Ammon's horn (tissue), 1 donor: ENCODE measurements at places on chromosomes 2 and 18.

- DNase-seq: no peak
Measured at GRCh38 chr2:218033208-218033589, 30.4 kb upstream of the TNS1 start.

- no peak for DNase-seq
Measured at GRCh38 chr18:55289048-55289447, 298.9 kb downstream of the TCF4 start.

- no peak for DNase-seq
Measured at GRCh38 chr18:8800445-8800844, 95.1 kb downstream of the MTCL1 start.

- peak; percentile 90 for DNase-seq
Measured at GRCh38 chr2:234881413-234882241, 70.2 kb upstream of the SH3BP4 start.

- DNase-seq: no peak
Measured at GRCh38 chr18:2984703-2985261, 28.2 kb downstream of the LPIN2 start.

- peak; percentile 73 for DNase-seq
Measured at GRCh38 chr18:54127759-54128378, 96.6 kb downstream of the MBD2 start.

GRCh38 chr2:74865770-74866674, 32.1 kb downstream of the HK2 start:
- DNase-seq: no peak

DNA sequence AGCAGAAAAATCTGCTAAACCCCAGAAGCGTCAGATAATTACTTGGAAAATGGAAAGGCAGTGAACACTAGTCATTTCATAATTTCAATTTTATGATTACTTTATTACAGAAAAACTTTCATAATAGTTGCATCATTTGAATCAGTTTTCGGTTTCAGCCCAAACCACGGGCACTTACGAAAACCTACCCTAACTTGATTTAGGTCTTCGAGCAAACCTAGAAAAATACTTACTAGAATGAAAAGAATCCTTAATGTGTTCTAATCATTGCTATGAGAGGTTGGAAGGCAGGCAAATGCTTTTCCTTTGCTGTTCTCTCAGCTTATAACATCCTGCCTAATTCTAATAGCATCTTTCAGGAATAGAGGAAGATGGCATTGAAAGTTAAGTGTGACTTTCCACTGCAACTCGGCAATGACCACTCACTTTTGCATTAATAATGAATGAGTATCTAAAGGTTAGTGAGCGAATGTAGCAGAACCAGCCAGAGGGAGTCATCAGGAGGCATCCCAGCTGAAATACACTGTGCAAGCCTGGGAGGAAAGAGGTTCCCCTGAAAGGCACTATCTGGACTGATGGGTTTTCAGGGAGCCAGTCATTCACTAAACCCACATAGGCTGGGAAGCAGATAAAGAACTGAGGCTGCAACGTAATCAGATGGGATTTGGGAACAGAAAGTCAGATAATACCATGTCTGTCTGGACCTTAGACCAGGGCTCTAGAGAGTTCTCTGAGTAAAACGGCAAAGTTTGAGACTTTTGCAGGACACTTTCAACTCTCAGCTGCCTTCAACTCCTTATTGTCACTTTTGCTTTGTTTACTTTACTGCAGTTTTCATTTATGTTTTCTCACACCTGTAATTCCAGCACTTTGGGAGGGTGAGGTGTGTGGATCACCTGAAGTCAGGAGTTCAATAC, 520.8 kb downstream of the RNF144A start:
- DNase-seq: no peak

GRCh38 chr2:106280722-106281446, 86.8 kb upstream of the UXS1 start:
- DNase-seq: peak; percentile 37

GRCh38 chr18:33781429-33781828, 203.4 kb downstream of the ASXL3 start:
- no peak for DNase-seq

DNA sequence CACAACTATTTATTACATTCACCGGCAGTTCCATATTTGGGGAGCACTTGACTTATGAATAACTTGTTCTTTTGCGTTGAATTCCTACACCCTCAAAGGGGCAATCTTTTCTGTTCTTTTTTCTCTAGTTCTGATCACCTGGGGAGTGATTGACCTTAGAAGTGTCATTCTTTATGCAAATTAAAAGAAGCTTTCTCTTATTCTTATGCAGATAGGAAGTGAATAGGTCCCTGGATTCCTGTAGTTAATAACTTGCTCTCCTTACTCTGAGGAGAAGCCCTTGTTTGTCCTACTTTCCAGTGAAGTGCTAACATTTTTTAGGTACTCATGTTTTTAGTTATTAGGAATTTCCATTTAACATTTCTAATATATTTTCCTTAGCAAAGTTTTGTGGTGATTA, 569.8 kb upstream of the LRRTM1 start:
- no peak for DNase-seq

GRCh38 chr2:85761946-85762345, 8.2 kb downstream of the ATOH8 start:
- no peak for DNase-seq

- DNase-seq: no peak
Measured at GRCh38 chr2:1606421-1607235, 137.7 kb downstream of the PXDN start.

GRCh38 chr18:45173799-45174519, 441.3 kb upstream of the SLC14A2 start:
- no peak for DNase-seq

GRCh38 chr2:200102971-200103370, 147.6 kb downstream of the MAIP1 start:
- DNase-seq: no peak

DNA sequence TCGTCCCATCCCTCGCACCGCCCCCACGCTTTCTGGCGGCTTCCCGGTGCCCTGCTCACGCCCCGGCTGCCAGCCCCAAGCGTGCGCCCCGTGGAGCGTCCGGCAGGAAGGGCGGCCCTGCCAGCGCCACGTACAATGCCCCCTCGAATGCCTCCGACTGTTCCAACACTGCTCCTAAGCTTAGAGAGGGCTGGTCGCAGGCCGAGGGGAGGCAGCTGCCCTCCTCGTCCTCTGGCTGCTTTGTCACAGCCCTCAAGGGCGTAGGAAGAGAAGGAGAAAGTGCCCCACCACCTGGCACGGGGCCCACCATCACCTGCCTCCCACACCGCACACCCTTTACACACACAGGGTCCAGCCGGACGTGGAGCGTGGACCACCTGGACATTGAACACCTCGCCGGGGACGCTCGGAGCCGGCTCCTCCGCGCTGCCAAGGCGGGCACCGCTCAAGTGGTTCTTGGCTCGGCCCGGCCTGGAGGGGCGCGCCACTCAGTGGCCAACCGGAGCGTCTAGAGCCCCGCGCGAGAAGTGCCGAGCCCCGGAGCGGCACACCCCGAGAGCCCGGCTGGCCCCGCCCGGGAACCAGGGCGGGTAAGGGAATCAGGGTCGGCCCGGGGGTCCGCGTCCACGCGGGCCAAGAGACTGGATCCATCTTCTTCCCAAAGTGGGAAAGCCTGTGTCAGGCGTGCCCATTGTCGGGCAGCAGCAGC, 830 bp downstream of the DNER start:
- peak; percentile 76 for DNase-seq

- no peak for DNase-seq
Measured at GRCh38 chr2:227367427-227367795, 11.7 kb downstream of the TM4SF20 start.

- DNase-seq: no peak
Measured at GRCh38 chr2:52405980-52406379, 1361.6 kb upstream of the CHAC2 start.

DNA sequence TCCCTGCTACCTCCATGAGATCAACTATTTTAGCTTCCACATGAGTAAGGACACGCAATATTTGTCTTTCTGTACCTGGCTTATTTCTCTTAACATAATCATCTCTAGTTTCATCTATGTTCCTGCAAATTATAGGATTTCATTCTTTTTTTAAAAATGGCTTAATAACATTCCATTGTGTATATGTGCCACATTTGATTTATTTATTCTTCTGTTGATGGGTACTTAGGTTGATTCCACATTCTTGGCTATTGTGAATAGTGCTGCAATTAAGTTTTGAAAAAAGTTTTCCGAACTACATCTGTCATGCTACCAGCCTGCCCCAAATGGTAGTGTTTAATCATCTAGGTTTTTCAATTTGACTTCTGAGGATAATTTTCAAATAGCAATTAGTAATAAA, 36.3 kb downstream of the SPAG16 start:
- DNase-seq: no peak

DNA sequence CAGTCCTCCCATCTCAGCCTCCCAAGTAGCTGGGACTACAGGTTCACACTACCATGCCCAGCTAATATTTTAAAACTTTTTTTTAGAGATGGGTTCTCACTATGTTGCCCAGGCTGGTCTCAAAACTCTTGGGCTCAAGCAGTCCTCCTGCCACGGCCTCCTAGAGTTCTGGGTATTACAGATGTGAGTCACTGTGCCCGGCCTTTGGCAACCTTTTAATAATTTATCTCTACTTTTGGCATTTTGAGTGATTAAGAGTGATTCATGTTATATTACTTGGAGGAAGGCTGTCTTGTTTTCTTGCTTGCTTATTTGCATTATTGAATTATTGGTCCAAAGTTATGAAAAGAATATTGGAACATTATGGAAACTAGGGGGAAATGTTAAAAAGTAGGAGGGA, 24.3 kb downstream of the NCOA1 start:
- DNase-seq: no peak

DNA sequence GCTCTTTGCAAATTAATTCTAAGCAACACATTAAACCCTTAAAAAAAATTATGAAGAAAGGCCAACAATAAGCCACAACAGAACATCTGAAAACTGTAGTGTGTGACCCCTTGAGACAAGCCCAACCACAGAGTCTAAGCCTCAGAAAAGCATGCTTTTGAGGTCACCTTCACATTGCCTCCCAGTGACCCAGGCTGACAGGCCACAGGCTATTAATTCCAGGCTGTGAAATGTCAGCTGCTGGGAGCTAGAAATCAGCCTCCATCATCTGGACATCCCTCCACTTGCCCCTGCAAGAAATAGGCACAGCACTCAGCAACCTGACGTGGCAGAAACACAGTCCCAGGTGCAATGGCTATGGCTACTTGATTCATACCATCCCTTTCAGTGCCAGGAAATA, 179.4 kb upstream of the ZFP36L2 start:
- DNase-seq: no peak

DNA sequence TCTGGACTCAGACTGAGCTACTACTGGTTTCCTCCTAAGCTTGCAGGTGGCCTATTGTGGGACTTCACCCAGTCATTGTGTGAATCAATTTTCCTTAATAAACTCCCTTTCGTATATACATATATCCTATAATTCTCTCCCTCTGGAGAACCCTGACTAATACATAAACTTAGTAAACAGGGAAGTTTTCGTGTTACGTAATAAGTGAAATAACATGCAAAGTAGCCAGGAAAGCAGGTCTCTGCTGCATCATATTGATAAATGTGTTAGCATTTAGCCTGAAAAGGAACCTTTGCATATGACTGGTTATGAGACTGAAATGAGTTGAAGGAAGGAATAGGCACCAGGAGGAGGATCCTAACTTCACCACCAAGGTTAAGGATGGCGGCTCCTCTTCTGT, 527.2 kb upstream of the FAM98A start:
- DNase-seq: no peak

DNA sequence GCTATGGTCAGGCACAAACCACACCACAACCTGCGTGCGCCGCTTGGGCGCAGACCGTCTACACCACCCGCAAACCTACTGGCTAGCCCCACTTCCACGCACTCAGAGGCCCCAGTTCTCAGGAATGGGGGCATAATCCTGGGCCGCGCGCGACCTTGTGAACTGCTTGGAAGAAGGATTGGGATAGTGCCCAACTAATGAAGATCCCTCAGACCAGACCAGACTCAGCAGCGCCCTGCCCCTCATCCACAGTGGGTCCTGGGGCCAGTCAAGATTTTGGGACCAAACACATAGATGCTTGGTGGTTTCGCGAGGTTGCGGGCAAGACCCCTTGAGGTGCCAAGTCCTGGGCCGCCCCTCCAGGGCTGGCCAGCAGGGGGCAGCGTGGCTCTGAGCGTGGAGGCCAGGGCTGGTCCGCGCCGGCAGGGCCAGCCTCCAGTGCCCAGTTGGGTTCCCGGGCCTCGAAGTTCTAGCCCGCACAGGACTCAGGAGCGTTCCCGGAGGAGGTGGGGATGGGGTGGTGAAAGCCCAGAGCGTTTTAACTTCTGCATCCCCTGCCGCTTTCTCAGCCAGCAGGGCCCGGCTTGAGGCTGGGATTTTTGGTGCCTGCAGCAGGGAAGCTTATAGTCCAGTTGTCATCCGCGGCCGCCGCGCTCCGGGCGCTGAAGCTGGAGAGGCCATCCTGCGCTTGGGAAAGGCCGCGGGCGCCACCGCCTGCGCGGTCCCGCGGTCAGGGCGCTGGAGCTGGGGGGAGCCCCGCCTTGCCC, 8.3 kb downstream of the OSR1 start:
- peak; percentile 62 for DNase-seq

DNA sequence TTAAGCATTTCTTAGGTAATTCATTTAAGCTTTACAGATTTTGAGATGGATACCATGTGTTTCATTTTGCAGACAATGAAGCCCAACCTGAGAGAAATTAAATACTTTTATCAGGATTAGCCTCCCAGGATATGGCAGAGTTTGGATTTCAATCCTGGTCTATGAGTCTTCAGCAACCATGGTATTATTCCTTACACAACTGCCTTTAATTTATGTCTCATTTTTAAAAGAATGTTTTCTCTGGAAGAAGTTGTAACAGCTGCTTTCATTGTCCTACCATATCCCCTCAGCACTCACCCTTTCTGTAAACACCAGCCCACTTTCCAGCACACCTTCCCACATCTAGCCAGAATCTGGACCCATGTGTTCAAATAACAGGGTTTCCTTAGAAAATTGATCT, 863.7 kb upstream of the VRK2 start:
- DNase-seq: no peak

DNA sequence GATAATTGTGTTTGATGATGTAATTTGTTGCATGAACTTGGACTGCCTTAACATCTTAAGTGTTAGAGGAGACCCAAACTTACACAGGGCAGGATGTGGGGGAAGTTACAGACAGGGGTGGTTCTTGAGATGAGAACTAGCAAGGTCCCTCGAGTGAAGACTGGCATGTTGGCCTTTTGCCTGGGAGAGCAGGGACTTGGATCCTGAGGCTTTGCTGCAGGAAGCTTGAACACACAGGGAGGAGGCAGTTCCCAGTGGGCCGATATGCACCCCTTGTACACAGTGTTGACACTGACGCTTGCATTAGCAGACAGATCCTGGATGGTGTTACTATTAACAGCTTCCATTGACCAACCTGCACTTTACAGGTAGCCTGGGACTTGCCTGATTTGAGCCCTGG, 47.5 kb downstream of the CHRNA1 start:
- DNase-seq: no peak
